ENCODE measurements at places on chromosomes 4 and X. TPM values are rescaled to one million over a fixed set of nuclear protein-coding genes. Genes with fewer than 3 reads are reported as not detected.

- DNase-seq = no peak
Observed at GRCh38 chrX:65925592-65925991, 114.3 kb downstream of the VSIG4 start.

GRCh38 chr4:120266602-120267001, 200.0 kb upstream of the MAD2L1 start:
- DNase-seq = no peak

GRCh38 chr4:102217775-102218355, 127.4 kb downstream of the SLC39A8 start:
- DNase-seq = no peak

GRCh38 chr4:183876268-183876934, 28.7 kb upstream of the STOX2 start:
- no peak for DNase-seq

- no peak for DNase-seq
Observed at GRCh38 chrX:46823481-46823880, 13.4 kb upstream of the RP2 start.

GRCh38 chrX:123487236-123487635, 245.6 kb downstream of the THOC2 start:
- no peak for DNase-seq

DNA sequence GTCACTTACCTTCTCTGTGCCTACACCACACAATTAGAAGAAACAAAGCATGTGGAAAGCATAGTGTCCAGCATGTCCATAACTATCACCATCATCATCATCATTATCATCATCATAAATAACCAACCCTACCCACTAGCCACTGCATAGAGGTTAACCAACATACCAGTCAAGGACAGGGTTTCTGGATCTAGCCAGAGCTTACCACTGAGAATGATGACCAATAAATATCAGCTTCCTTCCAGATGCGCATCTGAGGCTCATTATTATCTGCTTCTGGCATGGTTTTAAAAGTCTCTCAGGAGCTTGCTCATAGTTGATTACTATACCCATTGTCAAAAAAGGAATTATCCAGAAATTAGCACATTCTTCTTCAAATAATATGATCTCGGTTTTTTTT, 25.5 kb upstream of the MYOZ2 start:
- no peak for DNase-seq

DNA sequence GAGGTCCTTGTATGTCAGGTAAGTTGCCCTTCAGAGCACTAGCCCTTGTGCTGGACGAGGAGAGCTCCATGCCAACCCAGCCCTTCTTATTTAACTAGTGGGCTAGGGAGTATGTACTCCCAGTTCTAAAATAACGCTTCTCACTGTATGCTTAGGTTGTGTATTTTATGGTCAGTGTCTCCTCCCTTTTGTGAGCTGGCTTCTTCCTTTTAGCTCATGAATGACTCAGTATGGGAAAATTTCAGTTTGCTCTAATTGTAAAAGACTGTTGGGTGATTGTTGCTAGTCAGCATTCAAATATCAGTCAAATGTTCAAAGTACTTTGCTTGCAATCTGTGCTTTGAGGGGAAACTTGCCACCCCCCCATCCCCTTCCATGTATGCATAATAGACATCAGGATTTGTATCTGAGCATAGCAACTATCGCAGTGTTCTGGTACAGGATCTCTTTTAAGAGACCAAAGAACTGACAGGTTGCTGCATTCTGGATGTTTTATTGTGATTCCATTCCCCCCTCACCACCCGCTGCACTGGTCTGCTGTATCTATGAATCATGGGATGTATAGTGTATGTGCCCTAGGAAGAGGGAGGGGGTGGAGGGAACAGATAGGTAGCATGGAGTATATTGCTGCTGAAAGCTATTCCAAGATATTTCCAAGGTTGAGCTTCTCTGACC, 34.7 kb downstream of the DLG3 start:
- no peak for DNase-seq

DNA sequence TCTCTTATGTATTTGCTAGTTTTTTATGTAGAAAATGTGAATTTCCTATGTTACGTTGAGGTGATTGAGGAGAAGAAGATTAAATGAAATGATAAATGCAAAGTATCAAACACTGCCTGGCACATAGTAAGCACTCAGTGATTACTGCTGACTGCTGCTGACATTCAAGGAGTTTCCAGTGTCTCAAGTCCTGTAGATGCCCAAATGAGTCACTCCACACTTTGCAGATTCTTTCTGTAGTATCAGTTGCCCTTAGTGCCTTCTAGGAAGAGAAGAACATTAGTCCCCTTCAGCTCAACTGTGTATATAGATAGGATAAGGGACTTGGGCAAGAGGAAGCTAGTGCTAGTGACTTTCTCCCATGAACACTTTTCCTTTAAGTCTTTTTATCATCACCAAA, 240.5 kb upstream of the TEX13A start:
- DNase-seq = no peak

DNA sequence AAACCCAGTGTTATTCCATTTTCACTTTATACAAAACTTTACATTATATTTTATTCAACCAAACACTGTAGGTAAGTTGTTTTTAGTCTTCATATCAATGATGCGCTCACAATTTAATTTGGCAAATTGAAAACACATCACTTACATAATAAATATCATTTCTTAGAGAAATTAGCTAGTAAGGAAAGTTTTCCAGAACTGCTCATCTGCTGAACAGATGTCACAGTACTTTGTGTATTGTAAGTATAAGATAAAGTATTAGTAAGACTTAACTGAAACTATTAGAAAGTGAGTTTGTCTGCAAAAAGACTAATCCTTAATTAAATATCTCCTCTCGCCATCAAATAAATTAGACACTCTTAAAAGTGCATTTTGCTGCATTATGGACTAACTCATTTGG, 108.7 kb upstream of the PACRGL start:
- no peak for DNase-seq

- DNase-seq = no peak
Observed at GRCh38 chrX:9520217-9520590, 55.3 kb downstream of the TBL1X start.

GRCh38 chr4:113223001-113223400, 173.5 kb downstream of the ANK2 start:
- DNase-seq = no peak

- no peak for DNase-seq
Observed at GRCh38 chr4:112704991-112705845, 68.3 kb downstream of the LARP7 start.

DNA sequence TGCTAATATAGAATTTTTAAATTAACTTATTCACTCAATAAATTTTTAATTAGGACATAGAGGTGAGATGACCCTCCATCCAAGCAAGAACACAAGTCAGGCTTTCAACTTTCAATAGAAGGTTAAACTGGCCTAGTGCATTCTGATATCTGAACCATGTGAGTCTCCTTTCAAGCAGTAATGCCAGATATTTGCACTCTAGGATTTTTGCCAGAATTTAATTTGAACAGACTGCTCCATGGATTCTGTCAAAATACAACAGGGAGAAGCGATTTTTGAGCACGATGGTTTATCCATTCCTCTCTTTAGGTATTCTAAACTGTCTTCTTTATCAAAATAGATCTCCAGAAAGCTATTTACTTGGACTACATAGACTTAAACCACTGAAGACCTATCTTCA, 72.0 kb upstream of the DCLK2 start:
- DNase-seq = peak; percentile 53

DNA sequence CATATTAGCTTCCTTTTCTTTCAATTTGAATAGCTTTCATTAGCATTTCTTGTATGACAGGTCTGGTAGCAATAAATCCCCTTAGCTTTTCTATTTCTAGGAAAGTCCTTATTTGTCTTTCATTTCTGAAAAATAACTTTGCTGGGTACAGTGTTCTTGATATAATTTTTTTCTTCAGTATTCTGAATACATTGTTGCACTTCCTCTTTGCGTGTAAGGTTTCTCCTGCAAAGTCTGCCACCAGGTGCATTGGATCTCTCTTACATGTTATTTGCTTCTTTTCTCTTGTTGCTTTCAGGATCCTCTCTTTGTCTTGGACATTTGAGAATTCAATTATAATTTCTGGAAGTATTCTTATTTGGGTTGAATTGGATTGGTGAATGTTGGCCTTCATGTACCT, 663.7 kb downstream of the GRXCR1 start:
- DNase-seq = no peak

- no peak for DNase-seq
Observed at GRCh38 chrX:54193085-54193821, 10.2 kb upstream of the FAM120C start.

- DNase-seq = peak; percentile 77
Observed at GRCh38 chr4:7806338-7807090, 133.1 kb downstream of the AFAP1 start.

GRCh38 chr4:163269166-163269565, 63.2 kb downstream of the NPY1R start:
- no peak for DNase-seq

GRCh38 chr4:124970011-124970410, 257.5 kb upstream of the ANKRD50 start:
- no peak for DNase-seq

GRCh38 chrX:119986203-119986602, 42.7 kb upstream of the NKAP start:
- no peak for DNase-seq

GRCh38 chr4:173503330-173504180, 26.5 kb downstream of the HAND2 start:
- DNase-seq = no peak

DNA sequence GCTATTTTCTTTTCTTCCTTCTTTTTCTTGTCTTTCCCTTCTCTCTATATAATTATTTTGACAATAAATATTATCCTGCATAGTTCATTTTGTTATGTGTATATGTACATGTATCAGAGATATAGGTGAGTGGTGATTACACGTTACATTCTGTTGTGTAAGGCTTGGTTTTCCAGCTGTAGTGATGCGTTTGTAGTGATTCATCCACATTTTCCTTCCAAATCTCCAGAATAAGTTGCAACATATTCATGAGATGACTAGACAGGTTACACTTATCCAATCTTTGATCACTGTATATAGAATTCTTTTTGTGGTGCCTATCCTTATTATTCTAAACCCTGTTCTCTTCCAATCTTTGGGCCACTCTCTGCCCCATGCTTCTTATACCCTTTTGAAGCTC, 540.2 kb downstream of the GBA3 start:
- no peak for DNase-seq

RTL9 gene
- 1.8 TPM for polyA plus RNA-seq

DACH2 gene
- polyA plus RNA-seq = 0.99 TPM

VCX gene
- polyA plus RNA-seq = not detected

KLF8 gene
- polyA plus RNA-seq = 4.7 TPM

MGAT4D gene
- polyA plus RNA-seq = not detected

RAB40A gene
- polyA plus RNA-seq = 1.1 TPM

RAB40AL gene
- polyA plus RNA-seq = not detected

MAPK10 gene
- polyA plus RNA-seq = 3.3 TPM

ESX1 gene
- not detected for polyA plus RNA-seq

SLC9A6 gene
- polyA plus RNA-seq = 7.5 TPM

TMSB15C gene
- 4.5 TPM for polyA plus RNA-seq

All from forelimb muscle (tissue), 1 donor.